ENCODE measurements at places on chromosomes 7 and 10. TPM values are rescaled to one million over a fixed set of nuclear protein-coding genes. Genes with fewer than 3 reads are reported as not detected.

FXYD4 gene
- total RNA-seq, result 3.0 TPM

CLRN3 gene
- total RNA-seq, result not detected

RINT1 gene
- total RNA-seq, result 19.7 TPM

C10orf67 gene
- total RNA-seq, result 0.67 TPM

CACNA2D1 gene
- total RNA-seq, result 97.5 TPM

ARMS2 gene
- total RNA-seq, result not detected

NEUROD6 gene
- total RNA-seq, result not detected

PLXNA4 gene
- 1.1 TPM for total RNA-seq

TMEM196 gene
- total RNA-seq, result not detected

ABCB1 gene
- 0.40 TPM for total RNA-seq

RNF148 gene
- not detected for total RNA-seq

C10orf62 gene
- 1.1 TPM for total RNA-seq
